ENCODE measurements at places on chromosomes 5 and 9.

DNA sequence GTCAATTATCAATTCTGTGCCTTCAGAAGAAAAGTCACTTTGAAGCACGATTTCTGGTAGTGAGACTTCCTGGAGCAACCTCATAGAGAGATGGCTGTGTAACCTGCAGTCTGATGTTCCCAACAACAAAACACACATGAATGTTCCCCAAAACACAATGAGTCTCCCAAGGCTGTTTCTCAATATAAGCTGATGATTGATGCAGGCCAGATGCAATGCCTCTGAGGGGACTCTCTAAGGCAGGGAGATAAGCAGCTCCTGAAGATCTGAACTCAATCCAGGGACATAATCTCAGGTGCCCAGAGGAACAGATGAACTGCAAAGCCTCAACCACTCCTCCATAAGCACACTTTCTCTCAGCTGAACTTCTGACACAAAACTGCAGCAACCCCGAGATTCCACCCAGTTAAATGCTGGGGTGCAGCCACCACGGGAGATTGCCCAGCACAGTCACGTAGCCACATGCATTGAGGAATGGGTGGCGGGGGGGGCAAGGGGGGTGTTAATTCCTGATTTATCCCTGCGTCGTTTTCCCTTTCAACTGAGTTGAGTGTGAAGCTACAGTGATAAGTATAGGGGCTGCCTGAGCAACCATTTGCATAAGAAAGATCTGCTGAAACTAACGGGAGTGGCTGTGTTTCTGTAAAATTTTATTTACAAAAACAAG lies 122.7 kb upstream of the RASEF start:
- no peak for DNase-seq

DNA sequence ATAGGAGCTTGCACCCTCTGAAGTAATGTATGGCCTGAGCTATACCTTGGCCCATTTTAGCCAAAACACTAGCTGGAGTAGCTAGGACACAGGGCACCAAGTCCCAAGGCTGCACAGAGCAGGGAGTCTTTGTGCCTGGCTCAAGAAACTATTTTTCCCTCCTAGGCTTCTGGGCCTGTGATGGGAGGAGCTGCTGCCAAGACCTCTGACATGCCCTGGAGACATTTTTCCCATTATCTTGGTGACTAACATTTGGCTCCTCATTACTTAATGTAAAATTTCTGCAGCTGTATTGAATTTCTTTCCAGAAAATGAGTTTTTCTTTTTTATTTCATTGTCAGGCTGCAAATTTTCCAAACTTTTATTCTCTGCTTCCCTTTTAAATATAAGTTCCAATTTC lies 1099.2 kb downstream of the CDH18 start:
- DNase-seq: no peak

DNA sequence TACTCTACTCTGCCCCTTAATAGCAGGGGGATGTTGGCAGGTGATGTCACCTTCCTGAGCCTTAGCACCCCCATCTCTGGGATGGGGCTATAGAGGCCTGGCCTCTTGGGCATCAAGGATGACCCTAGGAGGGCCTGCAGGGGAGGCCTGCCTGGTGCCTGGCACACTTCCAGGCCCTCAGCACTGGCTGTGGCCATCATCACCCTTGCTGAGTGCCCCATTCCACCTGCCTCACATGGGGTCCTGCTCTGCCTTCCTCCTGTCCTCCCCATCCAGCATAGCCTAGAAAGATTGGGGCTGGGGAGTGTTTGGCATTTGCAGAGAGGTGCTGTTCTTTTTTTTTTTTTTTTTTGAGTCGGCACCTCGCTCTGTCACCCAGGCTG lies 17.7 kb upstream of the PHYHD1 start:
- no peak for DNase-seq

- DNase-seq: peak; percentile 73
Observed at GRCh38 chr9:89483592-89484474, 14.1 kb downstream of the SEMA4D start.

GRCh38 chr9:107222020-107222522 lies 61.0 kb upstream of the RAD23B start:
- DNase-seq: no peak

GRCh38 chr5:68345582-68345981 lies 130.0 kb downstream of the PIK3R1 start:
- no peak for DNase-seq

- DNase-seq: no peak
Observed at GRCh38 chr5:141941307-141941706, 16.7 kb downstream of the PCDH12 start.

DNA sequence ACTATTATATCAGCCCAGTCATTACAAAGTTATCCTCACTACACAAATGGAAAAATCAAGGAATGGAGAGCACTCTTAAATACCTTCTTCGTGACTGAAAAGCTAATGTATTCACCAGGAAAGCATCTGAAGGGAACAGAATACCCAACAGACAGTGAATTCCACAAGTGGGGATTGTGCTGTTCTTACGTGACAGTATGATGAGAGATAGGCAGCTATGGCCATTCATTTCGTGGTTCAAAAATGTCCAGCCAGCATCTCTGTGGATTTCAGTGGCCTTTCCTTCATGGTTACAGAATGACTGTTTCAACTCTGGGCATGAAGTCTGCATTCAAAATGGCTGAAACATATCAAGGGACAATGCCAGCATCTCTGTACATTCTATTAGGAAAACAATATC lies 323.8 kb downstream of the PRELID2 start:
- DNase-seq: no peak

GRCh38 chr5:105907016-105907415 lies 1763.7 kb downstream of the EFNA5 start:
- DNase-seq: no peak

DNA sequence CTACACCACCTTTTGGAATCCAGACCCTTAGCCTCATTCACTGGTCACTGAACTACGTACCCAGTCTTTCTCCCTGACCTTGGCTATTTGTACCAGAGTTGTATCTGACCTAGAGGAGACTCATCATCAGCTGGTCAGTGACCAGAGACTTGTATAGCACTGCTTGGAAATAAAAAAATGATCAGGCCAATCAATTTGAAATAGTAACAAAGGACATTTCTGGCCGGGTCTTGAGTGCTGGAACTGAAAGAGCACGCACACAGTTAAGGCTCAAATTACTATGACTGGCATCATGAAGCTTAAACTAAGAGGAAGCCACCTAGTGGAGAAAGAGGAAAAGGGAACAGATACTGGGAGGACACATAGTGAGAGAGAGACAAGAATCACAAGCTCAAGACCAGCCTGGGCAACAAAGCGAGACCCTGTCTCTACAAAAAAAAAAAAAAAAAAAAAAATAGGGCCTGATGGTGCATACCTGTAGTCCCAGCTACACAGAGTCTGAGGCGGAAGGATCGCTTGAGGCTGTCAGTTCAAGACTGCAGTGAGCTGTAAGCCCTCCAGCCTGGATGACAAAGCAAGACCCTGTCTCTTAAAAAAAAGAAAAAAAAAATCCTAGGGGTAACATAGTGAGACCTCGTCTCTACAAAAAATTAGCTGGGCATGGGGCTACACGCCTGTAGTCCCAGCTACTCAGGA lies 12.8 kb upstream of the SRP19 start:
- peak; percentile 71 for DNase-seq

DNA sequence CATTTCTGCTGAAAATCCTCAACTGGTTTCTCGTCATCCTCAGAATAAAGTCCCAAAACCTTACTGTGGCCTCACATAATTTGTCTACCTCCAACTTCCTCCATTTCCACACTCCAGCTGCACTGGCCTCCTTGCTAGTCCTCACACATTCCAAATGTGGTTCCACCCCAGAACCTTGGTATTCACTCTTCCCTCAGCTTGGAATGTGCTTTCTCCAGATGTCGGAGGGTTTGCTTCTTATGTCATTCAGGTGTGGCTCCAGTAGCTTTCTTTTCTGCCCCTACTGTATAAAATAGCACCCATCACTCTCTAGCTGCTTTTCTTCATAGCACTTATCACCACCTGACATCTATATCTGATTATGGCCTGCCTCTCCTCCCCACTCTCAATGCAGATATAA lies 102.5 kb upstream of the IFNK start:
- no peak for DNase-seq

GRCh38 chr5:56192246-56192645 lies 40.9 kb downstream of the ANKRD55 start:
- DNase-seq: no peak

DNA sequence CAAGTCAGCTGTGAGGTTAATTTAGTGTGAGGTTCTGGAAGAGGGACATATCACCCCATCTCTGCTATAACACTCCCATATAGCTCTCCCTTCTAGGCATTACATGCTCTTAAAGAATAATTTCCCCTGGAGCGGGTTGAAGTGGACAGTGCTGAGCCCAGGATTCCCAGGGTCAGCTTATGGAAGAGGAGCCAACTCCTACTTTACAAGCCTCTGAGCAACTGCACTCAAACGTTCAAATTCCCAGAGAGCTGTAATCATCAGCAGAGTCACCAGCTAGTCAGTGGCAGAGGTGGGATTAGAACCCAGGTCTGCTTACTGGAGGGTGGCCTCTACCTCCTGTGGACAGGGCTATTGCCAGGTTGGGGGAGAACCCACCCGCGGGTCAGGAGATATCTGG lies 1.4 kb downstream of the NEURL1B start:
- DNase-seq: no peak

DNA sequence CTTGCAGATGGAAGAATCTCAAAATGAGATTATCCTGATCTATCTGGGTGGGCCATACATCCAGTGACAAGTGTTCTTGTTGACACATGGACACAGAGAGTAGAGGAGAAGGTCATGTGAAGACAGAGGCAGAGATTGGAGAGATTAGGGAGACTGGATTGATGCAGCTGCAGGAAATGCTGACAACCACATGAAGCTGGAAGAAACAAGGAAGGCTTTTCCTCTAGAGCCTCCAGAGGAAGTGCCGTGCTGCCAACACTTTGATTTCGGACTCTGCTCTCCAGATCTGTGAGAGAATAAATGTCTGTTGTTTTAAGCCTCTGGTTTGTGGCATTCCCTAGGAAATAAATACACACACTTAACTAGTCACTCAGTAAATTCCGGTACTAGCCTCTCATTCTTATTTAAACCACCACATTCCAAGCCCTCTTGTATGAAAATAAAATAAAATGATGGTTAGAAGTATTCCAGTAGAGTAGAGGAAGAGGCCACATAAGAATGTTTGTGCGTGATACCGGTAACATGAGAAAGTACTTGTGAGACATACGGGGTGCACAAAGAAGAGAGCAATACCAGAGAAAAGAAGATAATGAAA lies 110.9 kb upstream of the DMAC1 start:
- DNase-seq: no peak

- DNase-seq: no peak
Observed at GRCh38 chr5:58143727-58144126, 316.2 kb downstream of the PLK2 start.

DNA sequence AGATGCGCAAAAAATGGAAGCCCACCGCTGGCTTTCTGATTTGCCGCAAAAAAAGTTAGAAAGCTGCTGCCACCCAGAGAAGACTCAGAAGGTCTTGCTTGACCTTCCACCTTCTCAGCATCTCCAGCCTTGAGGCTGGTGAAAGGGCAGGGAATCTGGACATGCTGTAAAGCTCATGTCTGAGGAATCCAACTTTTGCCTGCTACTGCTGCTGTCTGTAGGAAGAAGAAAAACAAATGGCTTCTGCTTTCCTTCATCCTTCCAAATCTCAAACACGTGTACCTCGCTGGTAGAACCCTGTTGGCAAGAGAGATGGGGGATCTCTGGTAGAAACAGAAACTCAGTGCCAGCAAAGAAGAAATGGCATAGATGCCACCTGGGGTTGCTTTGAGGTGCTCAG lies 10.2 kb downstream of the TJP2 start:
- DNase-seq: no peak

GRCh38 chr5:166493612-166494011 lies 1797.8 kb upstream of the WWC1 start:
- no peak for DNase-seq

DNA sequence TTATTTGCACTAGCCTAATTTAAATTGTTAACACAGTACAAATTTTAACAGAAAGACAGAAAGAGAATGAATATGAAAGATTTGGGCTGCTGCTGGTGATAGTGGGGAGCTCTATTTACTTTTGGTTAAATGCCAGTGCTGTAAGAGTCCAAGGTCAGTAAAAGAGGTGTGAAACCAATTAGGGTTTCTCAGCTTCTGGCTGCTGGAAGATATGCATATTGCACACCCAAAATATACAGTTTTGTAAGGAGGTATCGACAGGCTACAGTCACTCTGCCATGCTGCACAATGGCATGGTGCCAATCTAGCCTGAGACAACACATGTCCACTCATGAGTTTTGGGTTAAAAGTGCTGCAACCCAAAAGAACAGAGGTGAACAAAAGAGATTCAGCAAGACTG lies 79.3 kb downstream of the PPP2R2B start:
- DNase-seq: peak; percentile 4

GRCh38 chr5:172110921-172111851 lies 76.8 kb downstream of the STK10 start:
- peak; percentile 89 for DNase-seq

DNA sequence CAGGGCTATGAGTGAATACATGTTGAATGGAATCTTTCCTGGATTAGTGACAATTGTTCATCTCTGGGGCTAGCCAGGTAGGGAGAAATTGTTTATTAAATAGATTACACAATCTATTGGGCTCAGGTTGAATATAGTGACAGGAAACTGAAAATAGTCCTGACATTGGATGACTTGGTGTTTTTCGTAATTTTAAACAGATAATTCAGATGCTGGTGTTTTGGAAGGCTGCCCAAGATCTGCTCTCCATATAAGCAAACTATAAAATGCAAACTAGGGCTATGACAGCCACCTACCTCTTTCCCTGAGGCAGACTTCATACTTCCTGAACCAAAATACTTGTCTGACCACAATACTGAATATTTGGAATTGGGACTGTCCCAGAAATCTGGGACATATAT lies 99.1 kb downstream of the ENC1 start:
- no peak for DNase-seq

DNA sequence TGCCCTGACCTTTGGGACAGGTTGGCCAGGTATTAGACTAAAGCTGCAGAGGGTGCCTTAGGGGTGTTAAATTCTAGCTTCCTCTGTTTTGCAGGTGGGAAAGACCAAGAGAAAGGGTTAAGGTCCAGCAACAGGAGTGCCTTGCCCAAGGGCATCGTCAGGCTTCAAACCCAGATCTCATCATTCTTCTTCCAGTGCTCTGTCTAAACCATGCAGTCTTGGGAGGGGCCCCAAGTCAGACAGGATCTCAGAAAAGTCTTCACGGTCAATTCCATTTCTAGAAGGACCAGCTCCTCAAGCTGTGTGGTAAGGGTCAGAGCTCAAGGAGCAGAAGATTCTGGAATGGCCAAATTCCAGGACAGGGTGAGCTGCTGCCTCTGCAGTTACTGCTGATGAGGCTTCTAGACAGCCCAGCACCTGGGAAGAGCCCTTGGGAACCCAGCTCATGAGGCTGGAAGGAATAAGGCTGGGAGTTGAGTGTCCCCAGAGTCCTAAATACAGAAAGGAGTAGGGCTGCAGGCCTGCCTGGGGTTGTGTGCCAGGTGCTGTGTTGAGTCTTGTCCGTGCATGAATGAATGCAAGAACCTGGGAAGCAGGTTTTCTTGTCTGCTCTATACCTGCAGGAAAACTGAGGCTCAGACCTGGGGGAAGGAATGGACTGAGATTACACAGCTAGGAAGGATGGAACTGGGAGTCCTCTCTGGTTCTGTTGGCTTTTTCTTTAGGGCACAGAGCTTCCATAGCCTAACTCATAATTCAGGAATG lies 69.3 kb downstream of the WWC1 start:
- no peak for DNase-seq

GRCh38 chr5:140399979-140400729 lies 1.5 kb upstream of the ANKHD1 start:
- no peak for DNase-seq

GRCh38 chr9:108463932-108464606 lies 391.7 kb downstream of the ACTL7B start:
- no peak for DNase-seq

GRCh38 chr5:174187481-174187880 lies 142.0 kb downstream of the NSG2 start:
- DNase-seq: no peak

- no peak for DNase-seq
Observed at GRCh38 chr5:114658194-114658593, 296.3 kb downstream of the KCNN2 start.

Data from CD4-positive, alpha-beta T cell treated with Interleukin-4 for 4 hours (primary cell).